Tongue (tissue), 3 donors: ENCODE measurements at places on chromosomes 7 and 10. TPM values are rescaled to one million over a fixed set of nuclear protein-coding genes. Genes with fewer than 3 reads are reported as not detected.
A peak's percentile ranks its signal among the peaks of the same experiment; 100 is the strongest.

The PDZD7 gene
- total RNA-seq = not detected

DNA sequence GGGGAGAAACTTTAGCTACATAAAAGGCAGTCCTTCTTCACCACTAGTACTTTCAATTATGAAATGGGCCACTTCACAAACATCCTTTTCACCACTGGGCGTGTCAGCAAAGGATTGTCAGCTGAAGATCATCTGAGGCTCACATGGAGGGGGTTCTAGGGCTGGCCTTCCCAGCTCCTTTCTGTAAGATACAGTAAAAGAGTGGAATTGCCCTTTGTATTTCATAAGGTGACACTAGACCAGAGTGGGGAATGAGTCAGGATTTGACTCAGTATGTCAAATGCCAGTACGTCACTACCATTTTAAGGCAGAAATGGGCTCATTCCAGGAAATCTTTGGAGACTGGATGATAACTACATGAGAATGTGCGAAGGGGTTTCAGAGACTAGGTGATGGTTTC is 21.2 kb upstream of the BLOC1S2 start:
- no peak for DNase-seq

GRCh38 chr10:128738386-128738915 is 612.2 kb upstream of the MKI67 start:
- DNase-seq = no peak

DNA sequence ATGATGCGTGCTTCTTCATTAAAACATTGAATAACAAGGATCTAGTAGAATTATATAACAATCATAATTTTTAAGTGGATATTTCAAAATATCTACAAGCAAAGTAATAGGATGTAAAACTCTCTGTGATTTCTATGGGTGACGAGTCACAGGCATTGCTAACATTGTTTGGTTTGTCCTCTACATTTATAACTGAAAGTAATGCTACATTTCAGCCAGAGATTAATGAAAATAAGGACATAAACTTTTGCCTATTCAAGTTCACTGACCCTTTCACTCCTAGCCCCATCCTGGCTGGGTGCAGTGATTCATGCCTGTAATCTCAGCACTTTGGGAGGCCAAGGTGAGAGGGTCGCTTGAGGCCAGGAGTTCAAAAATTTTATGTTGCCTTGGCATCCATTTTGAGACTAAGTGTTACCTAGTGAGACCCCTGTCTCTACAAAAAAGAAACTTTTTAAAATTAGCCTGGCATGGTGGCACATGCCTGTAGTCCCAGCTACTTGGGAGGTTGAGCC is 38.4 kb upstream of the HSPA12A start:
- DNase-seq = no peak

DNA sequence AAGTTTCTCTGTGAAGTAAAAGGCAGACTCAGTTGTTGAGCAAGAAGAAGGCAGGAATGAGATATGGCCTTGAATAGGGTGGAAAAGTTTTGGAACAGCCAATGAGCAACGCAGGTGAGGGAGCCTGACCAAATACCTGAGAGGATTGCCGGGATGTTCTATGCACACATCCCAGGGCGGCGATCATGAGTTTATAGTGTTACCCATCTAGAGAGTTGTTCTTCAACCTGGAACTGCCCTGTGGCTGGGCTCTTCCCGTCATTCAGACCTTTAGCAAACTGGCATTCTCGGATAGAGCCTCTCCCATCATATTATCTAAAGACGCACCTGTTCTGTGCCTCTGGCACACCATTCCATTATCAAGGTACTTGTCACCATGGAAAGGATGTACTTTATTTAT is 103.0 kb upstream of the KIF5B start:
- DNase-seq = no peak

The CPA4 gene
- 2.4 TPM for total RNA-seq

- no peak for DNase-seq
Observed at GRCh38 chr10:15043674-15044073, at the start of gene OLAH. OLAH (plus strand) TSS chr10:15043943; CDS start chr10:15047289, 3,346 bp downstream.

DNA sequence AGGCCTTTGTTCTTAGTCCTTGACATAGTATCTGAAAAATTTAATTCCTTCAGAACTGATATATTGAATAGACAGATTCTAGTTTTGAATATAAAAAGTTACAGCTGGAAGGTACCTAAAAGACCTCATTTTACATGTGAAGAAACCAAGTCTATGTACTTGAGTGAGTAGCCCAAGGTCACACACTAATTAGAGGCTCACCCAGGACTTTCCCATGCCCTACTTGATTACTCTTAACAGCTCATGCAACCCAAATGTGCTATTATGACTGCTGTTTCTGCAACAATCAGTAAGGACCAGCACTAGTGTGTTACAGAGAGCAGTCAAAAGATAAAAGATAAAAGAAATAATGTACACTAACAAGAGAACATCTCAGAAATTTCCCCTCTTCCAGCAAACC is 40.7 kb upstream of the BET1 start:
- no peak for DNase-seq

DNA sequence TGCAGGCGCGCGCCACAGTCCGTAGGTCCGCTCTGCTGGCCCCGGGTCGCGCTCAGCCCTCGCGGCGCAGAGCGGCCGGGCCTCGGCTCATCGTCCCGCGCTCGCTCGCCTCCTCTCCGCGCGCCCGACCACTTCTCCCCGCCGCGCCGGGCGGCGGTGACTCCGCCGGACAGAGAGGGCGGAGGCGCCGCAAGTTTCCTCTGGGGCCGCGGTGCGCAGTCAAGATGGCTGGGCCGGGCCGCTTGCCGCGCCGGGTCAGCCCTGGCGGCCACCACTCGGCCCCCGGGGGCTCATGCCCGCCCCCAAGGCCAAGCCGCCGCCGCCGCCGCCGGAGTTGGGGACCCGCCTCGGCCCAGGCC is 441 bp downstream of the FZD8 start:
- no peak for DNase-seq

DNA sequence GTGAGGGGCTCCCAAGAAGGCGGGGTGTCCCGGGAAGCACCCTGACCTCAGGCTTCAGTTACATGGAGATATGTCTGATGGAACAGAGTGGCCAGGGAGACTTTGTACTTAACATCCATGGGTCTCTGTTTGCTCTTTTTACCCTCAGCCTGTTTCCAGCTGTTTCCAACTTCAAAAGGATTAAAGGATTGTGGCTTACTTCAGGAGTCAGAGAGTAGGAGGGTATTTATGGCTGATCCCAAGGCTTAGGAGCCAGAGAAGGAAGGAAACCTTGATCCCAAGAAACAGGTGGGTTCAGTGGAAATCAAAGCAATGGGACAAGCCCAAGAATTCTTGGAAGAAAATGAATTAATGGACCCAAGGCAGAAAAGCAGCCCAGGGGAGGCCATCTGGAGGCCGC is 37.7 kb upstream of the ZNF438 start:
- DNase-seq = peak; percentile 71

The TMEM229A gene
- total RNA-seq = not detected
